Activated T-helper 1 cell treated with anti-CD3 and anti-CD28 coated beads, Interleukin-12 subunit alpha, Interleukin-12 subunit beta, Interleukin-2, Interleukin-4 antibody, amounts not matched to agents 30 ng/mL and 10 ng/mL and 1 ng/mL, durations not matched to agents 14 hours and 24 hours and 36 hours (primary cell): ENCODE measurements at places on chromosomes 7 and 10. TPM values are rescaled to one million over a fixed set of nuclear protein-coding genes. Genes with fewer than 3 reads are reported as not detected.

The ANAPC16 gene
- total RNA-seq = 80.0 and 81.6 TPM in 2 replicates

The MBL2 gene
- total RNA-seq = not detected in 2 replicates

The NEUROD6 gene
- not detected in 2 replicates for total RNA-seq

The NRG3 gene
- total RNA-seq = 0.10 TPM in 1 of 2 replicates, not detected in the other

The CACNA2D1 gene
- not detected in 2 replicates for total RNA-seq

The PDK4 gene
- total RNA-seq = not detected in 2 replicates

The NPTX2 gene
- total RNA-seq = 0.08 and 0.10 TPM in 2 replicates

The ZNF853 gene
- total RNA-seq = 0.41 and 0.42 TPM in 2 replicates

The C7orf33 gene
- total RNA-seq = not detected in 2 replicates

DNA sequence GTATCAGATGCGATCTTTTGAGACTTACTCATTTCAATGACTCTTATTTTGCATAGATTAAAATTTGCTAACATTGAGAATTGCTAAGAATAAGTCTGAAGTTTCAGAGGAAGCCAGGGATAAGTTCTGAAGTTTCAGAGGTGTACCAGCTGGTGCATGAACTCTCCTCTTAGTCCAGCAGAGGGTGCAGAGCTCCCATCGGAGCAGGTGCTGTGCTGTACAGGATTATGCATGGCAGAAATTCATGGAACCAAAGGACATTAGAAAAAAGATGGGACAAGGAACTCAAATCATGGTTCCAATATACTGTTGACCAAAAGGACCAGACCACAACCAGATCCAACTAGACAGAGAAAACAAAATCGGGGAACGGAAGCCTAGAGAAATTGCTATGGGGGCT is 41.9 kb downstream of the MGAM2 start:
- H3K27ac ChIP-seq = no peak overlapping the region
- H3K4me1 ChIP-seq = no peaks in the 10 kb centered on the region
- no peaks in the 10 kb centered on the region for H3K36me3 ChIP-seq
- no peaks in the 10 kb centered on the region for H3K27me3 ChIP-seq
- no peak for DNase-seq
- no peak overlapping the region for H3K4me3 ChIP-seq

DNA sequence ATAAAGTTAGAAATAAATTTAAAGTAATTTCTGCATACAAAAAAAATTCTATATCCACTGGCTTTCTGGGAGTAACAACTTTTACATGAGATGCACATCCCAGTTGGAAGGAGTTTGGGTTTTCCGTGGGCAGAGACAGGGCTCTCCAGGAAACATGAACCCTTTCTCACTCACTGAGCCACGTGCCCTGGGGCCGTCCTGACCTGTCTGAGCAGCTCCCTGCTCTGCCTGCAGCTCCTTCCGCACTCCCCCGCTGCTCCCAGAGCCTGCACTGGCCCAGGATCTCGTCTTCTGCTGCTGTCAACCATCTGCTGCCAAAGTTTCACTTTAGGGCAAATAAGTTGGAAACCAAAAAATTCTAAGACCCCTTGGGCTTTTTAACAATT is 169.1 kb downstream of the DIP2C start:
- H3K27me3 ChIP-seq = peaks cover 7% of the 10 kb centered on the region
- H3K27ac ChIP-seq = no peak overlapping the region
- H3K4me1 ChIP-seq = no peaks in the 10 kb centered on the region
- H3K36me3 ChIP-seq = no peaks in the 10 kb centered on the region
- no peak for DNase-seq

DNA sequence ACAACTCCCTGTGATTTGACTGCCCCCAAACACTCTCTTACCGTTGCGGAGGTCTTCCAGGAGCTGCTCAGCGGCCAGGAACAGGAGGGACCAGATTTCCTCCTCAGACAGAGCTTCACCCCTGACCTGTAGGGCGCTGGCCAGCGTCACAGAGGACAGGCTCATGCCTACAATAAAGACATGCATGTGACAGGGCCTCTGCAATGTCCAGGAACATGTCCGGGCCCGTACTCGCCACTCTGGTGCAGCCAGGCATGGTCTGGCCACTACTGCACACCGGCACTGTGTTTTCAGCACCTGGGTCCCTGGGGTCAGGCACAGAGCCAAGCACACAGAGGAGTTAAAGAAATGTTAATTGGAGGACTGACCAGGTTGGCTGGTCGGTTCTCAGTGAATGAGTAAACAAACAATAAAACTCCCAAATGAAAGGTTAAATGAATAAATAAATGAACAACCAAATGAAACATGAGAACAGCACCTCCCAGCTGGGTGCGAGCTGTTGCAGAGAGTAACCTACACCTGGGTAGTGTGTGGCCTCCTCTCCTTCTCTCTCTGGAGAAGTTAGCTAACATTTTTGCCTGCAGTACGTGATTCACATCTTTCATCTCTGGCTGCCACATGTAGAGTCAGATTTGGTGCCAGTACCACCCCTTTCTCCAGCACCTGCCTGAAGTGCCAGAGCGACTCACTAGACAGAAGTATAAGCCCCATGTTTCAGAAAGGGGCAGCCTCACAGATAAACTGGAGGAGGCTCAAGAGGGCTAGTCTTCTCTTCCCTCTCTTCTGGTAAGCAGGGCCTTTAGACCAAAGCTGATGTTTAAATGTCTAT is 22.8 kb downstream of the FRMPD2 start:
- H3K4me3 ChIP-seq = no peak overlapping the region
- no peaks in the 10 kb centered on the region for H3K4me1 ChIP-seq
- H3K27me3 ChIP-seq = no peaks in the 10 kb centered on the region
- no peak for DNase-seq
- no peak overlapping the region for H3K27ac ChIP-seq
- H3K36me3 ChIP-seq = no peaks in the 10 kb centered on the region

DNA sequence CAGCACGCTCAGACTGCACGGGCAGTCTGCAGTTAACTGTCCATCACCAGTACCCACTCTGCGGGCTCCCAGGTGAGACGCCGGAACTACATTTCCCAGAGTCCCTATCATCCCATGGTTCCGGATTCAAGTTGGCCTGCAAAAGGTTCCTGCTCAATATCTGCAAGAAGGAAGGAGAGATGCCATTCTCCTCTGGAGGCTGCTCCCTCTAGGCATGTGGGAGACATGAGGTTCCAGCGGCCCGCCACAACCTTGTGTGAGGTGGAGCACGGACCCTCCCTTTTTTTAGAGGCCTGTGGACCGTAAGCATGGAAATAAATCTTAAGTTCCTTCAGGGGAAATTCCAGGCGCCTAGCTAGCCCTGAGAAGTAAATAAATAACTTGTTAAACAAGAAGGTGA is 29.7 kb downstream of the NUP42 start:
- no peak for DNase-seq
- H3K4me1 ChIP-seq = no peaks in the 10 kb centered on the region
- peaks cover 22% of the 10 kb centered on the region for H3K27me3 ChIP-seq

GRCh38 chr7:152132812-152133211 is 107.3 kb downstream of the GALNT11 start:
- H3K27ac ChIP-seq = no peak overlapping the region
- DNase-seq = no peak
- no peaks in the 10 kb centered on the region for H3K27me3 ChIP-seq
- H3K4me3 ChIP-seq = no peak overlapping the region

GRCh38 chr7:149021725-149022062 is 6.6 kb downstream of the PDIA4 start:
- peaks cover 33% of the 10 kb centered on the region for H3K36me3 ChIP-seq
- H3K27me3 ChIP-seq = no peaks in the 10 kb centered on the region
- DNase-seq = no peak
- H3K4me3 ChIP-seq = no peak overlapping the region
- H3K27ac ChIP-seq = peak overlapping the region; percentile 53

DNA sequence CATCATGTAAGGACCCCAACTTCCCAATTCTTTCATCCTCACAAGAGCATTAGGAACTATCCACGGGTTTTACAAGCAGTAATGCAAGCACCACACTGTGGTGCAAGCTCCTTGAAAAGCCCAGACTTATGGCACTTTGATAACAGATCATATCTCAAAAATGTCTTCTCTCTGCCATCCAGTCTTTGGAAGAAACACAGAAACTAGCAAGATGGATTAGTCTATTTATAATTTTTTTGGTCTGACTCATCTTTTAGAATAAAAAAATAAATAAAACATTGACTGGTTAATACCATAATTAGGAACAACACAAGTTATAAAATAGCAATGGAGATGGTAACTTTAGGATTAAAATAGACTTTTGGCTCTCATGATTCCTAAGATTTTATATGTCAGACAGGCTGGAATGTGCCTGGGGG is 49.0 kb upstream of the CALD1 start:
- peaks cover 13% of the 10 kb centered on the region for H3K4me1 ChIP-seq
- DNase-seq = no peak
- no peak overlapping the region for H3K27ac ChIP-seq
- no peaks in the 10 kb centered on the region for H3K27me3 ChIP-seq
